Right cardiac atrium (tissue), 5 donors: ENCODE measurements at places on chromosomes 4 and X. TPM values are rescaled to one million over a fixed set of nuclear protein-coding genes. Genes with fewer than 3 reads are reported as not detected.

MAP7D2 gene
- total RNA-seq: 1.0 TPM

- DNase-seq: no peak
Observed at GRCh38 chrX:42460706-42461105, 317.3 kb downstream of the PPP1R2C start.

ZNF157 gene
- 0.29 TPM for total RNA-seq

XPNPEP2 gene
- 3.9 TPM for total RNA-seq

- DNase-seq: no peak
Observed at GRCh38 chrX:57353472-57354132, 67.1 kb downstream of the FAAH2 start.

GSX2 gene
- total RNA-seq: not detected

DNA sequence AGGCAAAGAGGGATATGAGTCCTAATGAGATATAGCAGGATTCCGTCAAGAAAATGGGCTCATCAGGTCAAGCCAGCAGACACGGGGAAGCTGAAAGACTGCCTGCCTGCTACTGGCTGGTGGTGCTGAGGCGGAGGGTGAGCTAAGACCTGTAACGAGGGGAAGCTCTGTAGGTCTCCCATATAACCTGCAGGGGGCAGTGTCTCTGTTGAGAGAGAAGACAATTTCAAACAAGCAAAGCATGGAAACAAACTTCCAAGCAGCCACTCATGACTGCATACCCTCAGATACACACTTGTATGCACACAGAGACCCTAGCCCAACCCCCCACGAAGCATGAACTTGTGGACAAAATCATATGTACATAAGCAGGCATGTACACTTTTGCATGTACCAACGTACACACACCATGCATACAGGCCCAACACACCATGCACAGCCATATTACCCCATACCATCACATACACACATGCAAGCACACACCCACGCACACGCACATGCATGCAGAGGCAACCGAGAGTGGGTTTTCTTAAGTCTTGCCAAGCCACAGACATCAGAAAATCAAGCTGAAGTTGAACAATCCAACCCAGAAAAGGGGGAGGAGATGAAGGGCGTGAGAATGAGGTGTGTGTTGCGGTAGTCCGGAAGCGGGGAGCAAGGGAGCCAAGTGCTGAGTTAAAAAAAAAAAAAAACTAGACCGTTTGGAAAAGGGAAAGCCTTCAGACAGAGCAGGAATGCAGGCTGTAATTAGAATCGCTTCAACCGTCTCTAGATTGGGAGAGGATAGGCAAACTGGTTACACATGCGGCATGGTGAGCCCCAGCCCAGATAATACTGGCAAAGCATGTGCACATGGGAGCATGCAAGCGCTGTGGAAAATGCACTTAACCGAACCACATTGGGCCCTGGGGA, 71.0 kb downstream of the PJA1 start:
- peak; percentile 63 for DNase-seq

LRCH2 gene
- total RNA-seq: 7.3 TPM

ADH7 gene
- not detected for total RNA-seq

- no peak for DNase-seq
Observed at GRCh38 chrX:150870029-150870428, 28.4 kb downstream of the CD99L2 start.

- DNase-seq: no peak
Observed at GRCh38 chrX:19735244-19735643, 152.2 kb downstream of the SH3KBP1 start.

GRCh38 chrX:46791927-46792809, 33.2 kb upstream of the SLC9A7 start:
- DNase-seq: no peak

- no peak for DNase-seq
Observed at GRCh38 chr4:180790471-180790870, 1452.7 kb upstream of the TENM3 start.

DNA sequence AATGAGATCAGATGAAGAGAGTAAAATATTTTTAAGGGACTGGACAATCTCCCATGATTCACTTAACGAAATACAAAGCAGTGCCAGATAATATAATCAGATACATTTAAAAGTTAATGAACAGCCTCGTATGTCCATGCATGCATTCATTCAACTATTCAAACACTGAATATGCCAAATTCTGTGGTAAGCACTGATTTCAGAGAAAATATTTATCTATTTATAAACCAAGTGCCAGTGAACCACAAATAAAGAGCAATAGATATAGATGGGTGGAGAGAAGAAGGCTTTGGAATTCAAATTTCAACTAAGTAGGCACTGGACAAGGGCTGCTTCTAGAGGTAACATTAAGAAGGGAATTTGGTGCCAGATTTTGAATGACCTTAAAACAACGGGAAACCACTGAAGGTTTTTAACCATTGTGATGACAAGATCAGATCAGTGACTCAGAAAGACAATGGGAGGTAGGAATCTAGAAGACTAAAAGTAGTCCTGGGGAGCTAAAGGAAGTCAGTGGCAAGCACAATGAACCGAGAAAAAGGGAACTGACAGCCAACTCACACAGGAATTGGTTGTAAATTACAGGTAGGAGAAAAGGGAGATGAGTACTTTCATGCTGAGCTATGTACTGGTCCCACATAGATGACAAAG, 14.2 kb downstream of the ELOVL6 start:
- no peak for DNase-seq

GASK1B gene
- total RNA-seq: 80.5 TPM

UGT2A3 gene
- total RNA-seq: not detected

DNA sequence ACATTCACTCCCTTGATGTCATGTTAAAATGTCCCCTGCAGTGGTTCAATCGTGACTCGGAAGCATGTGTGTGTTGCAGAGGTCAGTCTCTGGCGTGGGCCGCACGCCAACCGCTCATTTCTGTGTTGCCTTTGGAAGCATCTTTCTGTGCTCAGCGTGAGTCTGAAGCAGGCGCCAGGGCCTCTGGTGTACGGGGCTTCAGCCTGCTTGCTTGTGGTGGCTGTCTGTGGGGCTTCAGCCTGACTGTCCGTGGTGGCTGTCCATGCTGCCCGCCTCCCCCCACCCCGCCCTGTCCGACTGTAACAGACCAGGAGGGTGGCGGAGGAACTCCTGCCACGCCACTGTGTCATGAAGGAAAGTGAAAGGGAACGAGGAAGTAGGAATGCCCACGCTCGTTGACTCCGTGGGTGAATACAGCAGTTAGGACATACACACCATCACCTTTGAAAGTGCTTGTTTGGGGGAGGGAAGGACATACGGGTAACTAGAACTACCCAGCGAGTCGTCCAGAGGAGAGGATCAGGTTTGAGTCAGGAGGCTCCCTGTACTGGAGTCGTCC, 14.7 kb upstream of the CLCN4 start:
- no peak for DNase-seq

GRCh38 chrX:153947009-153947769, 2.7 kb upstream of the RENBP start:
- DNase-seq: peak; percentile 87

- DNase-seq: no peak
Observed at GRCh38 chr4:112519689-112520597, 4.0 kb upstream of the NEUROG2 start.
